ENCODE measurements at places on chromosomes 11 and 22. TPM values are rescaled to one million over a fixed set of nuclear protein-coding genes. Genes with fewer than 3 reads are reported as not detected.

RDX gene
- total RNA-seq: 83.1 TPM

CDCA5 gene
- total RNA-seq: 2.0 TPM

RBFOX2 gene
- 454 TPM for total RNA-seq

ARAP1 gene
- total RNA-seq: 19.3 TPM

ENTHD1 gene
- 0.16 TPM for total RNA-seq

PATE2 gene
- 1.6 TPM for total RNA-seq

PARVG gene
- total RNA-seq: 0.47 TPM

TIGD3 gene
- total RNA-seq: 4.5 TPM

RGL4 gene
- total RNA-seq: not detected

FGF3 gene
- not detected for total RNA-seq

SOX6 gene
- 39.3 TPM for total RNA-seq

TBX10 gene
- not detected for total RNA-seq

Measured in occipital lobe (tissue), 3 donors.